Activated CD8-positive, alpha-beta memory T cell treated with anti-CD3 and anti-CD28 coated beads for 1 hour (primary cell): ENCODE measurements at places on chromosomes 1 and 21.

- no peak for DNase-seq
Measured at GRCh38 chr1:182051938-182052337, 9.6 kb downstream of the ZNF648 start.

- DNase-seq, result no peak
Measured at GRCh38 chr1:204826970-204827369, 43.7 kb upstream of the NFASC start.

DNA sequence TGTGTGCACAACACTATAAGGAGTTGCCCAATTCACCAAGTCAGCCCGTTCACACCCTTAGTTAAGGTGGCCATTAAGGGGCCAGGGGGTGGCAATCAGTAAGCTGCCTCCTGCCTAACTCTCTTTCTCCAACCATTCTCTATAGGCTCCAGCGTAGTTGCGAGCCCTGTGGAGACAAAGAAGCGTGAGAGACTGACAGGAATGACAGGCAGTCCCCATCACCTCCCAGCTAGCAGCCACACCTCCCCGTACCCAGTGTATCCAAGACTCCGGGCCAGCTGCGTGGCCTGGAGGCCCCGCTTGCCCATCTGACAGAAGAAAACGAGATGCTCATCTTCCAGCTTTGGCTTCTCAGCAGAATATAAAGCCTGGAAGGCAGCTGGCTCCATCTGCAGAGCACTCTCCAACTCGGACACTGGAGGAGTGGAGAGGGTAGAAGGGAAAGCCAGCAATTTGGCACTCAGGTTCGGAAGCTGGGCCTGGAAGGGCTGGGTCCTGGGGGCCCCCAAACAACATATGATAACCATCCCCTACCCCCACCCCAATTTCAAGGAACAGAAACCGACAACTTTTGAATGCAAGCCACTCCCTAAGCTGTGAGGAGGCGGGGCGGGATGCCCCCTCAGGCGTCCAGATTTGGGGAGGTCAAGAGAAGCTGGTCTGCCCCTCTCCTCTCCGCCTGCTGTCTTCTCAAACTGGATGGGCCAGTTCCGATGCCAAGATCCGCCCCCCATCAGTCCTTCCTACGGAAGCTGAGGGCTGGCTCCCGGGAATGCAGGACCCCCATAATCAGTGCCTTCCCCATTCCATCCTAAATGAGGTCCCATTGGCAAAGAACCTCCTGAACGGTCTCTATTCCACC is 872 bp downstream of the TSTD1 start:
- DNase-seq, result no peak

DNA sequence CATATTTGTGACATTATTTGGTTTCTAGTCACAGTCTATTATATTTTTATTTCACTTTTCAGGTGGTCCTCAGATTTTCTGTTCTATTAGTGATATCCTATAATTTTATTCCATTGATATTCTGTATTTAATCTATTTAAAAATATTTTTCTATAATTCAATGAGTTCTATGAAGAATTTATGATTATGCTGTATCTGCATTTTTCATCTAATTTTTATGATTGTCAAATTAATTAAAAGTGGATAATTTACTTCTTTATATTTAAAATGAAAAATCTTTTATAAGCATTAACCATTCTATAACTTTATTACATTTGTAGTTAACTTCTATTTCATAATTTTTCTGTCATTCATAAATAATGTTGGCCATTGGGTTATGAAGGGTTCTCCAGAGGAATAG is 387.4 kb upstream of the LRRC7 start:
- no peak for DNase-seq

DNA sequence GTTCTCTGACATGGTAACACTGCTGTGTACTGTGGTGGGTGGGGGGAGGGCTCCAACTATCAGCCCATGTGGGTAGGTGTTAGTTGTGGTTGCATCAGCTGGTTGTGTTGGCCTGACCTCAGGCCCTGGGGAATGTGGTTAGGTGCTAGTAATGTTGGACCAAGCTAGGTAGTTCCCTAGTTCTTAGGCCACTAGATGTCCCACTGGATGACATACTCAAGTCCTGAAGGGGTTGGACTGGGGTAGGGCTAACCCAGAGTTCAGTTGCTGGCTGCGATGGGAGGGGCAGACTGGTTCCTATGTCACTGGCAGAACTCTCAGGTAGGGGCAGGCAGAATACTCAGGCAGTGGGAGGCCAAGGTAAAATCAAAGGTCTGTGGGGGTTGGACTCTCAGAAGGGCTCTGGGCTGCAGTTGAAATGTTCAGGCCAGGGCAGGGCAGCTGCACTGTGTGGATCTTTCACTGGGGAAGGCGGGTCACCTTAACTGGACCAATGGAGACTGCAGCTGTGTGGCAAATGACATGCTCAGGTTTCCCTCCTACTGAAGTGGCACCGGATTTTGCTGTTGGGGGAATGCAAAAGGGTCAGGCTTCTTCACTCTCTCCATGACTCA is 870.7 kb downstream of the LRRIQ3 start:
- DNase-seq, result no peak

DNA sequence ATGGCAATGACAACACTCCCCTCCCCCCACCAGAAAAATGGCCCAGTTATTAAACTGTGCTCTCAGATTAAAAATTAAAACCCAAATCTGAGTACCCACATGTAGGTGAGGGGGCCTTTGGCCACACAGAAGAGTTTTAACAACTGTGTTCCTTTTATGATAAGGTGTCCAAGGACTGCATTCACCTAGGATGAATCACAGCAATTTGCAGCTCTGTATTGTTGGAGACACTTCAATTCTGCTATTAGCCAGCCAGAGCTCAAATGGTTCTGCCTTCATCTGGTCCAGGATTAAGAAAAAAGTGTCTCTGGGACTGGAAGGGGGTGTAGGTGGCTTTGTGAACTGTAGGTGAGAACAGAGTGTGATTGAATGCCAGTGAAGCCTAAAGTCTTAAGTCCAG is 43.3 kb upstream of the DIRAS3 start:
- DNase-seq, result no peak

DNA sequence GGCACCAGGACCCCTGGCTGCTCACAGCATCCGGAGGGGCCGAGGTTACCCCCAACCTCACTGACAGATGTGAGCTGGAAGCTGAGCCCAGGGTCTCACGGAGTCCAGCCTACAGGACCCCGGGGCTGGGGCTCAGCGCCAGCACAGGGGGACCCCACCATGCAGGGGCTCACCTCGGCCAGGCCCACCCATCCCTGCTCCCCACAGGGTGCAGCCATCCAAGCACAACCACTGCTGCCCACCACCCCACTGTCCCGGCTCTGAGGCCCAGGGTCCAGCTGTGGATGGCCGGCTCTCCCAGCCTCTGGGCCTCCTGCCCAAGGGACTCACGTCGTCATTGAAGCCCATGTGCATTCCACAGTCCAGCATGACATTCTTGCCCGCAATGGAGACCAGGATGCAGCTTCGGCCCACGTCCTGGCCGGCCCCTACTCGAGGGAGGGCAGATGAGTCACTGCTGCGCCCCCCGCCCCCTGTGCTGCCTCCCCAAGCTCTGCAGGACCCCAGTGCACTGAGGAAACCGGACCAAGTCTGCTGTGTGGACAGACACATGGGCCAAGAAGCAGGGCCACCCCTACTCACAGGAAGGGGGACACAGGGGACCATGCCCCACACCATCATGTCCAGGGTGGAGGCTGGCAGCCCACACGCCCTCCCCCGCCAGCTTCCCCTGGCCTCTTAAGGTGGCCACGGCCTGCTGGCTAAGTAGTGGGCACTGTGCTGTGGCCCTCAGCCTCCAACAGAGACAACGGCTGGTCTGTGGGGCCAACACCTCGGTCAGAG is 3.6 kb downstream of the INTS11 start:
- no peak for DNase-seq
